CD4-positive, CD25-positive, alpha-beta regulatory T cell (primary cell): ENCODE measurements at places on chromosomes 1 and 21.
A peak's percentile ranks its signal among the peaks of the same experiment; 100 is the strongest.

GRCh38 chr1:19163261-19163660 lies 46.8 kb downstream of the UBR4 start:
- DNase-seq: no peak

- no peak for DNase-seq
Measured at GRCh38 chr1:214003233-214003632, 15.5 kb downstream of the PROX1 start.

DNA sequence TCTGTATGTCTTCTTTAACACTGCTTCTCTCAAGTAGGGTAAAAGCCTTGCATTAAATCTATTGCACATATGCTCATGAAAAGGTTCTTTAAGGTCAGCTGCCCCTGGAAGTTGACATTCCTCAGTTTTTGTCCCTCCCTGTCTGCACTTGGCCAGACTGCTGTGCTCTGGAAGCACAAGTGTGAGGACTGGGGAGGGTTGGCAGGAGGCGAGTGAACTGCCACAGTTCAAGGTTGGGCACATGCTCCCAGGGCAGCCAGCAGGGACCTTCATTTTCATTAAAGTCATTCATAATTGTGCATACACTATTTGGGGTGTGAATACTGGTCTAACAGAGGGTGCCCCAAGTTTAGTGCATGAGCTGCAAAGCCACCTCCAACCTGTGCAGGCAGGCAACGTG lies 10.9 kb upstream of the THEM5 start:
- no peak for DNase-seq

GRCh38 chr1:99228153-99228552 lies 36.1 kb upstream of the PLPPR4 start:
- no peak for DNase-seq

DNA sequence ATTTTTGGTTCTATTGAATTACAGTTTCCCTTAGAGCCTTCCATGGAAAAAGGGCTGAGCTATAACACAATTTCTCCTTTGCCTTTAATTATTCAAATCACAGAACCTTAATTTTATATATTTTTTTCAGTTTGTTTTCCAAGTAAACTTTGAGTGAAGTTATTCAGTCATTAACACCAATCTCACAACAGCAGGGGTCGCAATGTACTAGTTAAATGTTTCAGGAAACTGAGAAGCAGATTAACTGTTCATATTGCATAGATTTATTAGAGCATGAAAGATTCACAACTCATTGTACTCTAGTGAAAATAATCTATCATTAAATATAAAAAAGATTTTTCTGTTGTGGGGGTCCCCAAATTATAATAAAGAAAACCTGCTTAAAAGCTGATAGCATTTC lies 64.1 kb downstream of the KIFAP3 start:
- peak; percentile 59 for DNase-seq

GRCh38 chr1:192801451-192801850 lies 7.4 kb upstream of the RGS2 start:
- DNase-seq: no peak

DNA sequence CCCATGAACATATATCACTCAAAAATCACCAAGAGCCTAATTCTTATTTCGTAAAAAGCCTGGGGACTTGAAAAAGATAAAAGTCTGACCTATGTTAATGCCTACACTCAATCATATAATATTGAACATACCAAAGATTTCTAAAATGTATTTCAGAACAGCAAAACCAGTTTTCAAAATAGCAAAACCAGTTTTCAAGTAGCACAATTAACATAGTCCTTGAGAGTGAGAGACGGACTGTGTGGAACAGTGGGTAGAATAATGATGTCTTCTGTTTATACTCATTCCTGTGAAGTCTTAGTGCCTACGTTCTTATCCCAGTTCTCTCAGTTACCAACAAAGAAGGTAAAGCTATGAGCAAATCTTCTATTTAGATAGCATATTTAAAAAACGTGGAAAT lies 22.3 kb upstream of the RGS2 start:
- DNase-seq: no peak

GRCh38 chr1:241352401-241352800 lies 4.6 kb downstream of the RGS7 start:
- DNase-seq: no peak
